Esophagus muscularis mucosa (tissue), 4 donors: ENCODE measurements at places on chromosomes 7 and 10. TPM values are rescaled to one million over a fixed set of nuclear protein-coding genes. Genes with fewer than 3 reads are reported as not detected.

Gene DYNC1I1
- total RNA-seq, result 8.7 TPM

Gene LIPM
- total RNA-seq, result not detected

Gene CDK1
- 0.83 TPM for total RNA-seq

Gene SFTPA1
- total RNA-seq, result 7.1 TPM

Gene CYP2C8
- total RNA-seq, result not detected

Gene PPP1R9A
- 23.7 TPM for total RNA-seq

Gene HOXA5
- total RNA-seq, result 7.8 TPM

Gene PARD3
- total RNA-seq, result 101 TPM

DNA sequence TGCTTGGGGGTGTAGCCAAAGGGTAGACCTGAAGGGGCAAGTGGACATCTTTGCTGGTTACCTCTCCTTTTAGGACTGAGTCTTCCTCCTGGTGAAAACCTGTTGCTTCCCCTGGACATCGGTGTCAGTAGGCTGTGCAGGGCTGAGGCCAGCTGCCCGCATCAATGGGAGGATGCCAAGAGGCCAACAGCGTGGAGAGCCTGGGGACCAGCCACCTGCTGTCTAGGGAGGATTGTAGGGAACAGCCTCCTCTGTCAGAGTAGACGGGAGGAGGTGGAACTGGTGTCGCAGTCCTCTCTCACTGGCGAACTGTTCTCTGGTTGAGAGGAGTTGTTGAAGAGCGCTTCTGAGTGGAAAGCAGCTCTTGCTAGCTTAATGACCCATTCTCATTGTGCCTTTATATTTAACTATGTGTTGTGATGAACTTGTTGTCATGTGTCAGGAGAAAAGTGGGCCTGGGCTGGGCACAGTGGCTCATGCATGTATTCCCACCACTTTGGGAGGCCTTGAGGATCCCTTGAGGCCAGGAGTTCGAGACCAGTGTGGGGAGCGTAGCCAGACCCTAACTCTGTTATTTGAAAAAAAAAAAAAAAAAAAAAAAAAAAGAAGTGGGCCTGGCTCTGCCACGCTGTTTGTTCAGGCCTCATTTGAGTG lies 1.8 kb downstream of the SUFU start:
- peaks cover 16% of the 10 kb centered on the region for H3K36me3 ChIP-seq
- H3K27ac ChIP-seq, result no peak overlapping the region
- no peak for DNase-seq
- H3K4me3 ChIP-seq, result peak overlapping the region; percentile 82

DNA sequence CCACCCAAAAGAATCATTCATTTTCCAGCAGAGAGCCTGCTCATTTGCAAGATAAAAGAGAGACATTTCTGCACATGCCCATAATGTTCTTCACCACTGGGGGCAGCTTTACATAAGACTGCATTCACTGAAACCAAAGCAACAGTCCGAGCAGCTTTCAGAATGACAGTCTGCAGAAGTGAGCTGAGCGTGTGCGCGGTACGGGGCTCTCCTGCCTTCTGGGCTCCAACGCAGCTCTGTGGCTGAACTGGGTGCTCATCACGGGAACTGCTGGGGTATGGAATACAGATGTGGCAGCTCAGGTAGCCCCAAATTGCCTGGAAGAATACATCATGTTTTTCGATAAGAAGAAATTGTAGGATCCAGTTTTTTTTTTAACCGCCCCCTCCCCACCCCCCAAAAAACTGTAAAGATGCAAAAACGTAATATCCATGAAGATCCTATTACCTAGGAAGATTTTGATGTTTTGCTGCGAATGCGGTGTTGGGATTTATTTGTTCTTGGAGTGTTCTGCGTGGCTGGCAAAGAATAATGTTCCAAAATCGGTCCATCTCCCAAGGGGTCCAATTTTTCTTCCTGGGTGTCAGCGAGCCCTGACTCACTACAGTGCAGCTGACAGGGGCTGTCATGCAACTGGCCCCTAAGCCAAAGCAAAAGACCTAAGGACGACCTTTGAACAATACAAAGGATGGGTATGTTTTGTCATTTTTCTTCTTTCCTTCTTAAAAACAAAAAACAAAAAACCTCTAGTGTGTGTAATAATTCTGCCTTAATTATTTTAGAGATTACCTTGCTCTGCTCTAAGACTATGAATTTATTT lies at the start of gene LRRTM3:
Gene LRRTM3 (plus strand): TSS at position 141 of the 820 bp plus-strand sequence.
- H3K36me3 ChIP-seq, result no peaks in the 10 kb centered on the region
- H3K4me1 ChIP-seq, result peaks cover 18% of the 10 kb centered on the region
- peak within 1 kb of the TSS; percentile 32 for H3K4me3 ChIP-seq
- H3K27ac ChIP-seq, result no peak within 1 kb of the TSS
- DNase-seq, result no peak

GRCh38 chr7:91759205-91759863 lies 121.2 kb downstream of the MTERF1 start:
- no peaks in the 10 kb centered on the region for H3K27me3 ChIP-seq
- no peaks in the 10 kb centered on the region for H3K36me3 ChIP-seq
- no peaks in the 10 kb centered on the region for H3K4me1 ChIP-seq
- no peak for DNase-seq
- no peak overlapping the region for H3K27ac ChIP-seq

- H3K4me3 ChIP-seq, result no peak overlapping the region
- no peaks in the 10 kb centered on the region for H3K4me1 ChIP-seq
- H3K27ac ChIP-seq, result no peak overlapping the region
- H3K27me3 ChIP-seq, result no peaks in the 10 kb centered on the region
- no peak for DNase-seq
- no peaks in the 10 kb centered on the region for H3K36me3 ChIP-seq
Observed at GRCh38 chr7:26011039-26011696, 140.8 kb upstream of the NFE2L3 start.

GRCh38 chr7:100561491-100562194 lies 12.1 kb downstream of the SAP25 start:
- no peak for DNase-seq
- H3K27ac ChIP-seq, result no peak overlapping the region
- H3K4me3 ChIP-seq, result no peak overlapping the region
- H3K36me3 ChIP-seq, result peaks cover 84% of the 10 kb centered on the region

DNA sequence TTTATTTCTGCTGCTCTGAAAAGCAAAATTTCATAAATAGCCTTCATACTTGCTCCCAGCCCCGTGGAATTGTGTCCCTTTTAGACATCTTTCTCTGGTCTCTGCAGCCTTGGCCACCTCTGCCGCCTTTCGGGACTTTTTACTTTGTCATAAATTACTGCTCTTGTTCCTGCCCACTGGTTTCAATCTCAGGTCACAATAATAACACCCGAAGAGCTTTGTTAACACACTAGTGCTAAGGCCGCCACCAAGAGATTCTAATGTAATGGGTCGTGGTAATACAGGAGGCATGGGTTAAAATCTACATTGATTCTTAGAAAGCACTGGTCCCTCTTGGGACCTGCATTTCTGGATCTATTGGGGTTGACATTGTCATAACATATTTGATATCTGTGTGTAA lies 276.0 kb upstream of the VWC2 start:
- H3K27ac ChIP-seq, result no peak overlapping the region
- no peaks in the 10 kb centered on the region for H3K4me1 ChIP-seq
- no peaks in the 10 kb centered on the region for H3K27me3 ChIP-seq
- no peaks in the 10 kb centered on the region for H3K36me3 ChIP-seq
- no peak for DNase-seq

DNA sequence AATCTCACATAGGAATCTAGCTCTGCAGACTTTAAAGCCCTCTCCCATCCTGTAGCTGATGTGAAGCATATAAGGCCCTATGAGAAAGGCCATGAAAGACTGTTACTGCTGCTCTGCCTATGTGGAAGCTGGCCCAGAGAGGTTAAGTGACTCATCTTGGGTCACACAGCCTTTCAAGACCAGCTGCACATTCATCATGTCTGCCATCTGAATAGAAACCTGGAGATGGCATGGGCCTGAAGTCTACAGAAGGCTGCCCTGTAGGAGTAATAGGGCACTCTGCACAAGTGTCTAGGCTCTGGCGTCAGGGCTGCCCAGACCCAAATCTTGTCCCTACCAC lies 59.4 kb upstream of the COL13A1 start:
- peaks cover 5% of the 10 kb centered on the region for H3K4me1 ChIP-seq
- H3K27me3 ChIP-seq, result peaks cover 22% of the 10 kb centered on the region
- no peak for DNase-seq
- no peak overlapping the region for H3K27ac ChIP-seq

GRCh38 chr10:31618541-31619291 lies 299.7 kb downstream of the ZEB1 start:
- no peaks in the 10 kb centered on the region for H3K27me3 ChIP-seq
- DNase-seq, result no peak
- H3K4me1 ChIP-seq, result peaks cover 38% of the 10 kb centered on the region
- H3K4me3 ChIP-seq, result no peak overlapping the region

- no peak overlapping the region for H3K4me3 ChIP-seq
- no peaks in the 10 kb centered on the region for H3K4me1 ChIP-seq
- no peaks in the 10 kb centered on the region for H3K36me3 ChIP-seq
- no peak overlapping the region for H3K27ac ChIP-seq
- no peak for DNase-seq
Observed at GRCh38 chr10:126839094-126839761, 66.0 kb upstream of the DOCK1 start.

DNA sequence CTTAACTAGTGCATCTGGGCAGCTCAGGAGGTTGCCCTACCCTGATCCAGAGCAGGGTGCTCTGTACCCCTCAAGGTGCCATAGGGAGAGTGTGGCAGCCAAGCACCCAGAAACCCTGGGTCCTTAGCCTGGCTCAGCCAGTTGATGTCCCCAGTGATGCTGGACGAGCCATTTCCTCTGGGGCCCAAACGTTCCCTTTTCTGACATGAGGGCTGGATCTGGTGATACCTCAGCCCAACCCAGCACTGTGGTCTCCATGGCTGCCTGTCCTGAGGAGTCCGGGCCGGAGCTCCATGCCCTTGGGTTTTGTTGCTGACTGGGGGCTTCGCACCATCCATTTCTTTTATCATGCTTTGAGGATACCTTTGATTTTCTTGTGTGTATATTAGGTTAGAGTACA lies 87.9 kb upstream of the IKZF1 start:
- no peak overlapping the region for H3K4me3 ChIP-seq

- no peak for DNase-seq
- no peaks in the 10 kb centered on the region for H3K36me3 ChIP-seq
- H3K4me1 ChIP-seq, result peaks cover 58% of the 10 kb centered on the region
- peak overlapping the region; percentile 89 for H3K27ac ChIP-seq
- H3K27me3 ChIP-seq, result no peaks in the 10 kb centered on the region
Observed at GRCh38 chr10:73576890-73577591, 14.1 kb downstream of the USP54 start.

DNA sequence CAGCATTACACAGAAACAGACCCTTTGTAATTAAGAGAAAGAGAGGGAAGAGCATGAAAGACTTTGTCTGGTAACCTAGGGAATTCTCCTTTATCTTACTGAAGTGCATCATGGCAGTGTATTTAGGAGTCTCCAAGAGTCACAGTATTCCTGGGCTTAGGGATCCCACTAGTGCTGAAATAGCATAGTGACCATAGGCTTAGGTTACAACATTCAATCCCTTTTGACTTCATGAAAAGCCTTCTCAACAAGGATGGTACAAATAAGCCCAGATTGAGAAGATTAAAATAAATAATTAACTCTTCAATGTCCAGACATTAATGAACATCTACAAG lies 76.5 kb downstream of the SNX13 start:
- no peak overlapping the region for H3K4me3 ChIP-seq
- H3K27ac ChIP-seq, result no peak overlapping the region
- H3K36me3 ChIP-seq, result peaks cover 75% of the 10 kb centered on the region

- no peaks in the 10 kb centered on the region for H3K4me1 ChIP-seq
- DNase-seq, result peak; percentile 91
- H3K36me3 ChIP-seq, result no peaks in the 10 kb centered on the region
- H3K27me3 ChIP-seq, result no peaks in the 10 kb centered on the region
- no peak overlapping the region for H3K4me3 ChIP-seq
Observed at GRCh38 chr10:5987747-5988146, 10.4 kb upstream of the IL15RA start.

DNA sequence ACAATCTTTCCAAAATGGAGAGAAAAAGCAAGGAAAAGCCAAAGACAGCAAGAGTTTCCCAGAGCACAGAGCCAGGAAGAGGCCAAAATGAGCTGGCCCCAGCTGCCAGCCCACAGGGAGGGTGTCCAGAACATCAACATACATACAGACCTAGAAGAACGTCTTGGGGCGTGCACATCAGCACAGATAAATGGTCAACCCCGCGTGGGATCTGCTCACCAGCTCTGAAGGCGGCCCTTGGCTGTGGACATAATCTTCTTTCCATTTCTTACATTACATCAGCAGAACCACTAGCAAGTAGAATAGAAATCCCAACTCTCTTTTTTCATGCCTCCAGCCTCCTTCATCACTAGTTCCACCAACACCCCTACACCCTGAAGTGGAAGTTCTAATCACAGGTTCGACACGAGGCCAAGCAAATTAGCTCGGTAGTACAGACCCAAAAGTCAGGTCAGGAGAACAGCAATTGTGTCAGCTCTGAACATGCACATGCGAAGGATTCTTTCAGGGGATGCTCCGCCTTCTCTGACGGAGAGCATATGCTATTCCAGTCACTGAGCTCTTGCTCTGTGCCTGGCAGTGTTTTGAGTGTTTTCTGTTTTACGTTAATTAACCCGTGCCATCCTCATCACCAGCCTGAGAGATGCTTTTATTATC lies 16.4 kb downstream of the SH3PXD2A start:
- no peak overlapping the region for H3K4me3 ChIP-seq
- H3K27ac ChIP-seq, result no peak overlapping the region
- H3K27me3 ChIP-seq, result no peaks in the 10 kb centered on the region
- H3K4me1 ChIP-seq, result peaks cover 77% of the 10 kb centered on the region
- H3K36me3 ChIP-seq, result no peaks in the 10 kb centered on the region
